ENCODE measurements at places on chromosomes 6 and 20.

- DNase-seq, result no peak
These were observed 173.6 kb upstream of the TCF21 start for GRCh38 chr6:133715270-133715669.

DNA sequence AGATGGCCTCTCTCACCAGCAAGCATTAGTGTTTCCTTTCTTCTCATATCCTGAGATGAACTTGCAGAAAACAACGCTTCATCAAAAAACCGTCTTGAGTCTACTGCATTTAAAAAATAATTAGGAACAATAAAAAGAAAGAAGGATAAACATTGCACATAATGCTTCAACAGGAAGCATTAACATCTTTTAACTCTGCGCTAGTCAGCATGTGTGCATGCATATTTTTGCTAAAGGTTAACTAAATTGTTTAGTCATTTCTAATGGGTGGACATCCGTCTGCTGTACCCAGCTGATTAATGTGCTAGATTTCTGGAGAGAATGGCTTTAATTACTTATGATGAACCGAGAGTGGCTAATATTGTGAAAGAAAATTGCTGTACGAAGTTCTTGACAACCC is 349.3 kb downstream of the SOX4 start:
- DNase-seq, result peak; percentile 51

DNA sequence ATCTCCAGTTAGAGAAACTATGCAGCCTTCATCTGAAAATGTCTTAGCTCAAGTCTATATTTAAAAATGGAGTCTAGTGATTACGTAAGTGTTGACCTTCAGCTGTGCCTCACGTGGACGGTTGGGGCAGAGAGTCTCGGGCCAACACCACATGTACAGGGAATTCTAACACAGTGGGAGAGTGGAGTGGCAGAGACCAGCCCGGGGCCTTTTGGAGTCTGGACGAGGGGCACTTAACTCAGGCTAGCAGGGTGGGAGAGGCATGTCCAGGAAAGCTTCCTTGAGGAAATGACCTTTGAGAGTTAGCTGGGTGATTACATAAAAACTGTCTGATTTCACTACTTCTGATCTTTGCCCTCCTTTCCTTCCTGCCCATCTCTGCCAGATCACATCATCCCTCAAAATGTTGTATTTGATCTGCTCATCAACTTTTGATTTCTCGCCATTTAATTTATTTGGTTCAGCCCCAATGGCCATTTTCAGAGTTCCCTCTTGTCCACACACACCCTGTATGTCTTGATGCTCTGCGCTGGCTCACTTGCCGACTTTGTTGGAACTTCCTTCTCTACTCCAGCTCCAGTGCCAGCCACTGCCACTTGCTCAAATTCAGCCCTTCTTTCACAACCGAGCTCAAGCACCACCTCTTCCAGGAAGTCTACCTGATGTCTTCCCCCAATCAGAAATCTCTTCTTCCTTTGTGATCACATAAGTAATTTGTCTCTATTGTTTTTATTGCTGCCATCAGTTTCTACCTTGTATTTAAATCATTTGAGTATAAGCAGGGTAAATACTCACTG is 2.6 kb downstream of the ARMC2 start:
- DNase-seq, result peak; percentile 35

DNA sequence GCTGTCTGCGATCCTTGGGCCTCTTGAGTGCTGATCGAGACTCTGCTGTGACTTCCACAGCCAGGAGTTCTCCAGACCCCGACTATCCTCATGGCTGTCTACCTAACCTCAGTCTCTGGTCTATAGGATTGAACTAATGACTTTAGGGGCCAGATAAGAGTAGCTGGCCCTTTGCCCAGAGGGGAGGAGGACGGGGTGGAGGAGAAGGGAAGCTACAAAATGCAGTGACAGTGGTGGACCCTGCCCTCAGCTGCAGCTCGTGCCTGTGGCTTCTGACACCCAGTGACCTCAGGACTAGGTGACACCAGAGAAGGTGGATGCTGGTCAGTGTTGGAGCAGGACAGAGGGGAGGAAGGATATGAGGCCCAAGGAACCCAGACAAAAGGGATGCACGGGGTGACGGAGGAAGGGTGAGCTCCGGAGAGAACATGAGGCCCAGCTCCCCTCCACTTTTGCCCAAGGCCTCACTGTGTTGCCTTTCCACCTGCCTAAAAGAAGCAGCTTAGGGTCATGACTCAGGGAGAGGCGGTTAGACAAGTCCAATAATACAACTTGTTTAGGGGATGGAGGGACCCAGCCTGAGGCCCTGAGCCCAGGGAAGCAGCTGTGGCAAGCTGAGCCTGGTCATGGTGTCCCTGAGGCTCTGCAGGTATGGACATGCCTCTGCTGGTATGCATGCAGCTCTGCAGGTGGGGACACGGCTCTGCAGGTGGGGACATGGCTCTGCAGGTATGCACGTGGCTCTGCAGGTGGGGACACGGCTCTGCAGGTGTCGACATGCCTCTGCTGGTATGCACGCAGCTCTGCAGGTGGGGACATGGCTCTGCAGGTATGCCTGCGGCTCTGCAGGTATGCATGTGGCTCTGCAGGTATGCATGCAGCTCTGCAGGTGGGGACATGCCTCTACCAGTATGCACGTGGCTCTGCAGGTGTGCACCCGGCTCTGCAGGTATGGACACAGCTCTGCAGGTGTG is 67.7 kb downstream of the SYNJ2 start:
- no peak for DNase-seq

- no peak for DNase-seq
These were observed 51.8 kb upstream of the GPR31 start for GRCh38 chr6:167209577-167209975.

GRCh38 chr20:43576108-43576507 is 14.6 kb upstream of the IFT52 start:
- peak; percentile 28 for DNase-seq

GRCh38 chr6:112780498-112781096 is 433.5 kb downstream of the RFPL4B start:
- DNase-seq, result peak; percentile 88

DNA sequence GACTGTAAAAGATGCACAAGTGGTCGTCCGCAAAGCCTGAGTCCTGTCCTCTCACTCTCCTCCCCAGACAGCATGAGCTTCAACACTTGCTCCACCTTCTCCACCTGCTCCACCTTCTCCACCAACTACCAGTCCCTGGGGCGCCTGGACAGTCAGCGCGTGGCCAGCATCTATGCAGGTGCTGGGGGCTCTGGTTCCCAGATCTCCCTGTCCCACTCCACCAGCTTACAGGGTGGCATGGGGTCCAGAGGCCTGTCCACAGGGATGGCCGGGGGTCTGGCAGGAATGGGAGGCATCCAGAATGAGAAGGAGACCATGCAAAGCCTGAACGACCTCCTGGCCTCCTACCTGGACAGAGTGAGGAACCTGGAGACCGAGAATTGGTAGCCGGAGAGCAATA is 162.2 kb upstream of the NT5E start:
- no peak for DNase-seq

DNA sequence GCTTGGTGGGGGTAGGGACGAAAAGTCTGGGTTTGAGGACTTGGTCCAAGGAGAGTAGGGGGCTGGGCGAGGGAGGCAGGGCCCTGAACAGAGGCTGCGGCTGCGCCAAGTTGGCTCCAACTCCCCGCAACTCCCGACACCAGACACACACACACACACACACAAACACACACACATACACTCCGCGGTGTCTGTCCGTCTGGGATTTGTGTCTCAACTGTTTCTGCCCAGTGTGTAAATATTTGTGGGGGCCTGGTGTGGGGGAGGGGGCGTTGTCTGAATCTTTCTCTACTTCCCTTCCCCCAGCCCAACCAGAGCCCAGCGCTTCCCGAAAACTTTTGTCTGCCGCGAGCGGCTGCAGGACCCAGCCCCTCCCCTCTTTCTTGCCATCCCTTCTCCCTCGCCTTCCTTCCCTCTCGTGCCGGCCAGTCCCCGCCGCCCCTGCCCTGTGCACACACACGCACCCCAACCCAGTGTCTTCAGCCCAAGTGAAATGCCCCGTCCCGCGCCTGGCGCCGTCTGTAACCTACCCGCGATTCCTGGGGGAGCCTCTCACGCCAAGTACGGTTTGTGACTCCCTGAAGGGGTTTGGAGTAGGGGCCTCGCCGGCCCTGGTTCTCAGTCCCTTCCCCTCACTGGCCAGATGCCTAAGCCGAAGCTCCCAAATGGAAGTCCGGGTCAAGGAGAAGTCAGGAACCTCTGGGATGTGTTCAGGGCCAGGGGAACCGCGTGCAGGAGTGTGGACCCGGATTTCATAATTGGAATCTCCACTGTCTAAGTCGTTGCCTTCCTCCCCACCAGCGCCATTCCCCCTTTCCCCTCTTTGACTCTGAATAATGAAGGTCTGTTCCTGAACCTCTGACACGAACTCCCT is 904 bp downstream of the MDFI start:
- peak; percentile 7 for DNase-seq

DNA sequence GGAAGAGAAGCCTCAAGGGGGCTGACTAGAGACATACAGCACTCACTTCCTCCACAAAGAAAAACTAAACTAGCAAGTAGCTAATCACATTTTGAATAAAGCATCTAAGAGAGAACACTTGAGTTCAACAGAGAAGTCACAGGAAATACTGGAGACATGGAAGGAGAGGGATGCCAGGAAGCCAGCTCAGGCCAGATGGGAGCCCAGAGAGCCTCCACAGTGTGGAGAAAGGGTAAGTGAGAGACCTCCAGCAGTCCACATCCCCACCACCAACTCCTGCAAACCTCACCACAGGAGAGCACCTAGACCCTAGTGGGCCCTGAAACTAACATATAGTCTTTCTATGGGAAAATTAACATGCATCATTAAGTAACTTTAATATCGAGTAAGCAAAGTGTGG is 79.2 kb downstream of the EPM2A start:
- no peak for DNase-seq

- no peak for DNase-seq
These were observed 21.4 kb downstream of the PYGB start for GRCh38 chr20:25269057-25269832.

DNA sequence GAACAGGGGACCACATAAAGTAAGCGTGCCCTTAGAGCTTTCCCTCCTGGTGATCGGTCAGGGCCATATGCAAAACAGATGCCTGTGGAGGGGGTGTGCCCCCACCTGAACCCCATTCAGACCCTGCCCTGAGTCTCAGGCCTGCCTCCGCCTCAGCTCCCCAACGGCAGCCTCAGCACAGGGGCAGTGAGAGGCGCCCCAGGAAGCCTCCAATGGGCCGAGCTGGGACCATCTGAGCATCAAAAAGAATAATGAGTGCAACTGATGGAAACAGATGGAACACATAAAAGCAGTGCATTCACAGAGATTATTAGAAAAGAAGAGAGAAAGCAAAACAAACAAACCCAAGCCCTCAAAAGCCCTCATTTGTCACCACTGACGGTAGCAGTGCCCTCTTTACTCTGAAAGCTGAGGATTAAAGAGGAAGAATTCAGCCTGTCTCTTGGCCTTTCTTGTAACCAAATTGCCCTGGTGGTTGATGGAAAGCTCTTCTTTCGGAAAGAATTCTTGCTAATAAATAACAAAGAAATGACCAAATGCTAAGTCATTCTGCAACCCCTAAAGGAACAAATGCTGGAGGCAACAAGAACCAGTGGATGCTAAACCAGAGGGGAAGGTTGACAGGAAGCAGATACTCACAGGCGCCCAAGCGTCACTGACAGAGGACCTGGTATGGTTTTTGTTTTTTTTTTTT is 6.8 kb downstream of the ADISSP start:
- peak; percentile 67 for DNase-seq

DNA sequence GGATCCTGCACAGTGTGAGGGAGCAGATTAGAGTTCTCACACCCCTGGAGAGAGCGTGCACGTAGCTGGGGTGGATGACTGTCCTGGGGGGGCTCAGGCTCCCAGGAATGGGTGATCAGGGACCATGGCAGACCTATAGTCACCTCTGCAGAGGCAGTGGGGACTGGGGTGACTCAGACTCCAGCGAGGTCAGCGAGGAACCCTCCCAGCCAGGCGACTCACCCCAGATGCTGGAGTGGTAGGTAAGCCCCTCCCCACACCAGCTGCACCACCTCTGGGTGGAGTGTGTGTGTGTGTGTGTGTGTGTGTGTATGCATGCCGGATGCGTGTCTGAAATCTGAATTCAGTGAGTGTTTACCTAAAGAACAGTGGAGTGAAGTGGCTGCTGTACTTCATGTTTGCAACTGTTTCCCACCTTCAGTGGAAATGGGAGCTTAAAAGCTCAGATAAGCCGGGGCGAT is 17.4 kb upstream of the GTSF1L start:
- no peak for DNase-seq

- DNase-seq, result no peak
These were observed 9.7 kb upstream of the HMGA1 start for GRCh38 chr6:34226731-34227586.

GRCh38 chr6:53302678-53303360 is 45.9 kb downstream of the ELOVL5 start:
- DNase-seq, result peak; percentile 81

- no peak for DNase-seq
These were observed 60.8 kb downstream of the NPEPL1 start for GRCh38 chr20:58753267-58753921.

GRCh38 chr6:4039348-4039747 is 39.6 kb downstream of the FAM217A start:
- peak; percentile 31 for DNase-seq

DNA sequence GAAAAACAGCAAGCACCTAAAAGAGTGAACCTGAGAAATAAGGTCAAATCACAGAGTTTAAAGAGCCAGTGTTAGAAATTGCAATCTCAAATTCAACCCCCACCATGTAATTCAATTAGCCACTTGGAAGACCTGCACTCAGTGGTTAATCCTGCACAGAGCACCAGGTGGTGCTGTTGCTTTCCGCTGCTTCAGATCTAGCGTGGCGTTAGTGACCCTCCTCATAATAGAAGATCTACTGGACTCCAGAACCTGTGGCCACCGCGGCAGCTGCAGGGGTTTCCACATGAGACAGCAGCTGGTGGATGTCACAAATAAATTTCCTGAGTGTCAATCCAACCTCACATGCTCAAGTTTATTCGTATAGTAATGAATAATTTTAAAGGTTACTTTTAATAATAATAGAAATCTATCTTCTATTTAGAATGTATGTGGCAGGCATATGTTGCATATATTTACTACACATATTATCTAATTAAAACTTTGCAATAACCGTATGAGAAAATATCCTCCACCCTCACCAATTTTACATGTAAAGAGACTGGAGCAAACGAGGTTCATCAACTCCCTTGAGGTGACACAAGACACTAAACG is 84.4 kb downstream of the SYNE1 start:
- DNase-seq, result peak; percentile 69

GRCh38 chr6:90256698-90257485 is 39.8 kb downstream of the BACH2 start:
- DNase-seq, result peak; percentile 63

DNA sequence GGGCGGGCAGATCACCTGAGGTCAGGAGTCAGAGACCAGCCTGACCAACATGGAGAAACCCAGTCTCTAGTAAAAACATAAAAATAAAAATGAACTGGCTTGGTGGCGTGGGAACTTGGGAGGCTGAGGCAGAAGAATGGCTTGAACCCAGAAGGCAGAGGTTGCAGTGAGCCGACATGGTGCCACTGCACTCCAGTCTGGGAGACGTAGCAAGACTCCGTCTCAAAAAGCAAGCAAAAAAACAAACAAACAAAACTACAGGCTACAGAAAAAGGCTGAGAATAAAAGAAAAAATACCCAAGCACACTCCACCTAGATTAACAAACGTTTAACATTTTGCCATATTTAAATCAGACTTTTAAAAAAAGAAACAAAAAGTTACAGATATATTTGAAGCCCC is 5.9 kb downstream of the PTCRA start:
- DNase-seq, result no peak
